ENCODE measurements at places on chromosomes 7 and 10. TPM values are rescaled to one million over a fixed set of nuclear protein-coding genes. Genes with fewer than 3 reads are reported as not detected.

- DNase-seq = no peak
Observed at GRCh38 chr10:122087436-122087835, 98.5 kb downstream of the TACC2 start.

DNA sequence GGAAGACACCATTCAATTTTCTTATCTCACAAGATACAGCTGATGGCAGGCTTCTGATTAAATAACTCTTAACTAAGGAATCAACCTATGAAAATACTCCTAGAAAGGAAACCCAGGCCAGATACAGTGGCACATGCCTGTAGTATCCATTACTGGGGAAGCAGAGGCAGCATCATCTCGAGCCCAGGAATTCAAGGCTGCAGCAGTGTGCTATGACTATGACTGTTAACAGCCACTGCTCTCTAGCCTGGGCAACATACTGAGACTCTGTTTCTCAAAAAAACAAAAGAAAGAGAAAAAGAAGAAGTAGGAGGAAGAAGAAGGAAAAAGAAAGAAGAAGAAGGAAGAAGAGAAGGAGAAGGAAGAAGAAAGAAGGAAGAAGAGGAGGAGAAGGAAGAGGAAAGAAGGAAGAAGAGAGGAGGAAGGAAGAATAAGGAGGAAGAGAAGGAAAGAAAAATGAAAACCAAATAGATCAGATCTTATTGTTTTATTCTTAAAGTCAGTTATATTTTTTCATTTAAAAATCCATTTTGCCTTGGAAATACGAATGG is 18.0 kb downstream of the DPY19L1 start:
- DNase-seq = no peak

DNA sequence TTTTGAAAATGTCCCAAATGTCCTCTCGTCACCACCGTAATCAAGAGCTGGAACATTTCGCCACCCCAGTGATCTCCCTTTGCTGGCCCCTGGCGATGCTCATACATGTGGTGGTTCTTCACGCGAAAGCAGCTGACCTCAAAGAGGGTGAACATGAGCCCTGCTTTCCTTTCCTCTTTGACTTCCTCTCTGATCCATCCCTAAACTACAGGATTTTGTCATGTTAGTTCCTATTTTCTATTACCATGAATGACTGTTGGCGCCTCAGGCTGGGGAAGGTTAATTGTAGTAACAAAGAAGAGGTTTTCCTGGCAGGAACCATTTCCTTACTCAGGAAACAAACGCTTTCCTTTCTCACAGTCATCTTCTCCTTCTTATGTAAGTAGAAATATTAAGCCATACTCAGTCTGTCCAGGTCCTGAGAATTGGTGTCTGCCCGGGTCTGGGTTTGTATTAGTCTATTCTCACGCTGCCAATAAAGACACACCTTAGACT is 114.5 kb downstream of the INSYN2A start:
- DNase-seq = no peak

- no peak for DNase-seq
Observed at GRCh38 chr10:10892290-10892875, 125.3 kb upstream of the CELF2 start.

- DNase-seq = peak; percentile 22
Observed at GRCh38 chr10:129775681-129776080, 188.4 kb downstream of the EBF3 start.

Gene PRSS1
- total RNA-seq = 10.0 TPM

Gene HHEX
- total RNA-seq = 1.4 TPM

Measured in stomach (tissue), 19 donors.